ENCODE measurements at places on chromosomes 2 and 18. TPM values are rescaled to one million over a fixed set of nuclear protein-coding genes. Genes with fewer than 3 reads are reported as not detected.

DNA sequence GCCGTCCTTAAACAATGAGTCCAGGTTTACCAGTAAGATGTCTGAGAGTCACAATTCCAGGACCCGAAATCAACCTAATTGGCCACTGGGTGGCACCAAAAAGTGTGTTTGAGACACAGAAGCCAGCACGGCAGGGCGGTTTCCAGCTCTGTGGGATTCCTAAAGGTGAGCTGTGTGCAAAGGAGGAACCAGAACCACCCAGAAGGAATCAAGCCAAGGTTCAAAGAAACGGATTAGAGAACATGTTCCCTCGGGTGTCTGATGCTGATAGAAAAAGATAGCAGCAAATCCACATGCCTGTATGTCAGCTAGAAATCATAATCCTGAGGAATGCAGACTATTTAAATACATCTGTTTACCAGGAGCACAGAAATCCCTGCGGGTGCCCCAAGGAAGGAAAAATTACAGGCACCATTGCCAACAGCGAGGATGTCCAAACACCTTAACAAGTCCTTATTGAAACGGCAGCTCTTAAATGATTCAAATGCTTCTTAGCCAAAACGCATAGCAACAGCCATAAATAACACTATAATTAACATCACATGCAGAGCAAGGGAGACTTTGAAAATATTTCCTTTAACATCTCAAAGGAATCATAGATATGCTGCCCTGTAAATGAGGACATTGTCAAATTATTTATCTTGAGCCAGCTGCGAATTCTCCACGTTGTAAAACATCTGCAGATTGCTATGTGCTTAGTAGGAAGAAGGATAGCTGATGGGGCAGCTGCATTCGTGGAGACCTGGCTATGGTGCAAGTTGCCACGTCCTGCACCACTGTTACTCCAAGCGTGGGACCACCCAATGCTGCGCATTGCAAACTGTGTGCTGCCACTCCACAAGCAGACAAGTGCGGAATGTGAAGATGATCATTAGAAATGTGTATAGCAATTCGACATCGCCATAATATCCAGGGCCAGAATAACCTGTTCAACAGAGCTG lies 318.7 kb upstream of the NCKAP5 start:
- peak; percentile 73 for DNase-seq

DNA sequence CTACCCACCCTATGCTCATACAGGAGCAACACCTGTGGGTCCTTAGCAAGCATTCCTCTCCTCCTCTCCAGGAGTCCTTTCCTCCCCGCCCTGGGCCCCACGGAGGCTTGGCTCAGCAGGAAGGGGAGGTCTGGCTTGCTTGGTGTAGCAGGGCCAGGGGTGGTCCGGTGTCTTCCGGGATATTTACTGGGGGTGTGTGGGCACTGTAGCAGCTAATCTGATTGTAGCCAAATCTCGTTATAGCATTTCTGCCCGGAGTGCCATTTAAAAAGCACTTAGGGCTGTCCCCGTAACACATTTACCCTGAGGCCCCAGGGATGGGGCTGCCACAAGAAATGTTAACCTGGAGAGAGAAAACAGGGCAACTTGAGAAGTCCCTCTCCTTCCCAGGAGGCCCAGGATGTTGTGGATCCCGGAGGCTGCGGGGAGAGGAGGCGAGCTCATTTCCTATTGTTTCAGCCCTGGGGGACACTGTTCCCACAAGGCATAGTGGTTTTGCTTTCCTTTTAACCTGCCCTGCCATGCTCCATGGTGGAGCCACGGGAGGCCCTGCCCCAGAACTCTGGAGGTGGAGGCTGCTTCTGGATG lies 134.5 kb downstream of the CLIP4 start:
- DNase-seq = no peak

MARCHF4 gene
- 0.38 TPM for total RNA-seq

GREB1 gene
- 16.9 TPM for total RNA-seq

ABCG8 gene
- total RNA-seq = not detected

CCDC68 gene
- 0.10 TPM for total RNA-seq

GRCh38 chr2:6866275-6866671 lies 566 bp upstream of the CMPK2 start:
- DNase-seq = peak; percentile 60

GRCh38 chr2:166921261-166921896 lies 33.1 kb downstream of the XIRP2 start:
- DNase-seq = no peak

DNA sequence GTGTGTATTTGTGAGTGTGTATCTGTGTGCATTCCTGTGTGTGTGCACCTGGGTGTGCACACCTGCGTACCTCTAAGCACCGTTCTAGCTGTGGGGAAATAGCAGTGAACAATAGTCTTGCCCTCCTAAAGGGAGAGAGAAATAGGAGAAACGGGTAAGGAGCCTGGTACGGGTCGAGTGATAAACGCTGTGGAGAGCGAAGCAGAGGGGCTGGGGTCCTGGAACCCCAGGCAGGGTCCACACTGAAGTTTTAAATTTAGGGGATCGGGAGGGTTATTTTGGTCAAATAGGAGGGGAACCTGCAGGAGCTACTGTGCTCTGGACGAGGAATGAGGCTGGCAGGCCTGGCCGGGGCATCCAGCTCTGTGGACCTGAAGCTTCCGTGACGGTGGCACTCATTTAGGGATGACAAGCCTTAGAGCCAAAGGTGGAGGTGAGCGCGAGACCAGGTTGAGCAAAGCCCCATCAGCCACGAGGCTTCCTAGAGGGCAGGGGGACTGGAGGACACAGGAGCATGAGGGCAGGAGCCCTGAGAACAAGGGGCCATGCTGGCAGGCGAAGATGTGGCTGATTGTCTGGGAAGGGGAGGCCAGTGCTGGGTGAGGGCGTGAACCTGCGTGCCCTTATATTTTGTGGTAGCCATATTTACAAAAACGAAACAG lies 188.0 kb downstream of the RTP5 start:
- no peak for DNase-seq

GRCh38 chr2:207934720-207935119 lies 90.6 kb downstream of the PLEKHM3 start:
- no peak for DNase-seq

DNA sequence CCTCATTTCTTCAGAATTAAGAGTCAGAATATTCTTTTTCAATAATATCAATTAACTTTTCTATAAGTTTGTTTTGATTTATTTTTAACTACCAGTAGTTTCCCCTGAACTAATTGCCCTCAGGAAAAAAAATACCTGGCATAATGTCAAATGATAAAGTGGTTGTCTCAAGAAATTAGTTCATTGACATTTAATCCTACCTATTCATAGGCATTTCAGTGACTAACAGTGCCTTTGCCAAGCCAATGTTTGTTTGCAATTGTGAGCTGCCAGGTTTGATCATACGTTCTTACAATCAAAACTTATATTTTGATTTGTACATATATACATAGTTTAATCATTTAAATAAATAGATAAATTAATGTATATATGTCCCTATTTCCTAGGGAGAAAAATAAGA lies 267.3 kb upstream of the MC4R start:
- no peak for DNase-seq

DNA sequence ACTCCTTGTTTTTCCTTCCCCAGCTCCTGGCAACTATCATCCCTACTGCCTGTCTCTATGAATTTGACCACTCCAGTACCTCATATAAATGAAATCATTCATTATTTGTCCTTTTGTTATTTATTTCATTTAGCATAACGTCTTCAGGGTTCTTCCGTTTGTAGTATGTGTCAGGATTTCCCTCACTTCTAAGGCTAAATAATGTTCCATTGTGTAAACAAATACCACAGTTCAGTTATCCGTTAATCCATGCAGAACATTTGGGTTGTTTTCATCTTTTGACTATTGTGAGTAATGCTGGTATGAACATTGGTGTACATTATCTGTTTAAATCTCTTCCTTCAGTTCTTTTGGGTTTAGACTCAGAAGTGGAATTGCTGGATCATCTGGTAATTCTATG lies 18.8 kb downstream of the DYNC2LI1 start:
- DNase-seq = no peak

- peak; percentile 92 for DNase-seq
Measured at GRCh38 chr2:60297296-60298005, 256.0 kb downstream of the BCL11A start.

DNA sequence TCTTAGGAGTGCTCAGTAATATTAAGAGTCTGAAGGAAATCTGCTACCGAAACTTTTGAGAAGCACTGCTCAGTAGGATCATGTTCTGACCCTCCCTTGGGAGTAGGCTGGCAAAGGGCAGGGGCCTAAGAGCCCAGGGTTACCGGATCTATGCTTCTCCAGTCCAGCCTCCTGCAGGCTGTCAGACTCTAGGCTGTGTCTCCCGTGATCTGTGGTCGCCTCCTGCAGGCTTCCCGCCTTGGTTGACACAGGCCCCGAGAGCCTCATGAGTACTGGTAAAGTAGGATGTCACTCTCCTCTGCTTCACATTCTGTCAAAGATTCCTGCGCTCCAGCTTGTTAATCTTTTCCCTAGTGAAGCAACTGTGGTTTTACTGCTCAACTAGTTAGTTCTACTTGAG lies 647.8 kb upstream of the RAB6C start:
- peak; percentile 54 for DNase-seq

STAMBP gene
- total RNA-seq = 46.3 TPM

- no peak for DNase-seq
Measured at GRCh38 chr18:46400449-46400848, 256.6 kb downstream of the LOXHD1 start.

CYP27A1 gene
- total RNA-seq = 14.3 TPM

STPG4 gene
- total RNA-seq = not detected

DNA sequence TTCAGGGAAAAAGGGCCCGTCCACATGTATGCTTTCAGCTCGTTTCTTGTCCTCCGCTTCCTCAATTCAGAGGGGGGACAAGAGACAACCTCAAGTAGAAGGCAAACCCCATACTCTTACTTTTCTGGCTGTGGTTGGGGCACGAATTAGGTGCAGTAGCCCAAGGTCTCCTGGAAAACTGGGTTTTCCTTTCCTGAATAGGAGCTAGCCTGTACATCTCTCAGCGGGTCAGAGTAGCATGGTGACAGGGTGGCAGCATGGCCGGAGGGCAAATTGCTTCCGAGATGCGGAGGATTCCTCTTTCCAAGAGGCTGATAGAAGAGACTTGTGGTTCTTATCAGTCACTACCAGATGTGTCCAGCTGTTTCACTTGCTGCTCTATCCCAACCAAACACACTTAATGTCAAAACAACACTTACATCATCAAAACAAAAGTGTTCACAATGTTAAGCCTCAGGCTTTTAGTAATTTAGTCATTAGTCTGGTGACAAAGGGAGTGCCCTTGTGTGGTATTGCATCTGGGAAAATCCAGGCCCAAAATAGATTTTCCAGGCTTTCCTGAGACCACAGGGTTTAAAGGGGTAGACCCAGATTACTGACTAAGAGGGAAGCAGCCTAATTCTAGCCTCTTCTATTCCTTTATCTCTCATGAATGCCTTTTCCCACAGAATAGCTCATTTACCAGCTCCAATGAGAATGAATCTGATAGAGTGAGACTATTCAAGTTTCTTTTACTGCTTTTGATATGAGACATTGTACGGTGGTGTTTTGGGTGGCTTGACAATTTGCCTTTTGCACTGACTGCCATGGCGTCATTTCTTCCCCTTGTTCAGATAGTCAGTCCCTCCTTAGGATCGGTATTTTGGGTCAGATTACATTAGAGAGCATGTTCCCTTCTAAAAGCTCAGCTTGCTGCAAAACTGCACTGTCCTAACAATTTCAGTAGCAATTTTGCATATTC lies 162.0 kb downstream of the LTBP1 start:
- DNase-seq = no peak

GRCh38 chr18:21146016-21146415 lies 34.4 kb upstream of the ROCK1 start:
- no peak for DNase-seq

DNA sequence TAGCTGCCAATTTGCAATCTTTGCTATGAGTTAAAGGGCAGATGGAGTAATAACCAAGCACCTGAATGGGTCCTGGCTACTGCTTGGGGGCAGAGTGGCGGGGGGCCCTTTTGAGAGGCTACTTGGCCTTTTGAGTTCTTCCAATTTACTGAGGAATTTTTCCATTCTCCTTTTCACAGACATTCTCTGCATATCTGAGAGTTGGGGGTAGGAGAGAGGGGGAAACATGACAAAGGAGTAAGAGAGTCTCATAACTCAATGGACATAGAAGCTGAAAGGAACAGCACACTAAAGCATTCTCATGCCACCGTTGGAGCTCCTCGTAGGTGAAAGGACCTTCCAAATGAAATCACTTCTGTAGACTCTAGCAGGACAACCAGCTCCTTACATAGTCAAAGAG lies 16.1 kb downstream of the LGALSL start:
- DNase-seq = no peak

GRCh38 chr2:10331027-10331701 lies 28.5 kb downstream of the HPCAL1 start:
- DNase-seq = peak; percentile 73

SKA1 gene
- total RNA-seq = 29.2 TPM

DNA sequence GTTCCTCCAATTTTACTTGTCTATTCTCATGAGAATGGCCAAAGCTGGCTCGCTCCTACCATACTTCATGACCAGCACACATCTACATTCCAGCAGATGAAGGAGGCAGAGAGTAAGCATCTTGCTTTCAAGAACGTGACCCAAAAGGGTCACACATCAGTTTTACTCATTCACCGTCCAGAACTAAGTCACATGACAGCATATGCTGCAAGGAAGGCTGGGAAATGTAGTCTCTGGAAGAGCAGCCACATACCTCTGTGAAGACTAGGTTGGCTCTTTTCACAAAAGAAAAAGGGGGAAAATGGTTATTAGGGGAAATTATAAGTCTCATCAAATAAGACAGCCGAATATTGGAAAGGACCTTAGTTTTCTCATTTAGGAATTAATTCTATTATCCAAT lies 835.3 kb downstream of the EPHA4 start:
- DNase-seq = peak; percentile 2

DNA sequence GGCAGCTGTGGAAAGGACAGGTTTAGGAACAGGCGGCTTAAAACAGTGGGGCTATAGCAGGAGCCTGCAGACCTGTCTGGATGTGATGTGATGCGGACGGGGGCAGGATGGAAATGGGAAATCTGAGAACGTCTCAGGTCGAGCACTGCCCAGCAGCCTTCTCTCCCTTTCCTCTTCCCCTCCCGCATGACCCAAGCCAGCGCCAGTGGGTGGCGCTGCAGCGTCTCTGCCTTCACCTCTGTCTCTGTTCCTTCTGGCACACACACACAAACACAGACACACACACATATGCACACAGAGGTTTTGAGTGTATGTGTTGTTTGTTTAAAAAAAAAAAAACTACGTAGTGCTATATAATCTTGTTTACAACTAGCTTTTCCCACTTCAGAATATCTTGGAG lies 82.0 kb upstream of the SLC66A3 start:
- peak; percentile 78 for DNase-seq

DNA sequence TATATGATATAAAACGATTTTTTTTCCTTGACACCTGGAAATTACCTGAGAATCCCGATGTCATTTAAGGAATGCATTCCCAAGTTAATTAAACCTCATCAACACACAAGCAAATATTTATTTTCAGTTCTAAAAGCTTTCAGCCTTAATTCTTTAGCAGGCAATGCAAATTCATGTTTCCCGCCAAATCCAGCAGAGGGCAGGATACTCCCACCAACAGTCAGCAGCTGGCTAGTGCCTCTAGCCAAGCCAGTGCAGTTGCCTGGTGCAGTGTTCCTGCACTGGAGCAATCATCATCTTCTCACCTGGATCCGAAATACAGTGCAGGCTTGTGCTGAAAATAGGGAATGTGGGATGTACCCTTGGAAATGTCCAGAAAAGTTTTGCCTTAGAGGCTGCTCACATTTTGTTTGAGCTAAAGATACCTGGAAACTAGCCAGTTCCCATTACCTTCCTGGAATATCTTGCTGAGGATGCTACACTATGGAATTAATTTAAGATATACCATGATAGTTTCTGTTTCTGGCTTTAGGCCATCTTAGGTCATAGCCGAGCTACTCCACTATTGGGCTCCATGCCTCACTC lies 48.4 kb upstream of the CYTIP start:
- DNase-seq = peak; percentile 52

GDF7 gene
- total RNA-seq = 1.4 TPM

ESPNL gene
- 1.5 TPM for total RNA-seq

DYNAP gene
- total RNA-seq = not detected

All from H7 (cell line).